ENCODE measurements at places on chromosomes 2 and 18.

DNA sequence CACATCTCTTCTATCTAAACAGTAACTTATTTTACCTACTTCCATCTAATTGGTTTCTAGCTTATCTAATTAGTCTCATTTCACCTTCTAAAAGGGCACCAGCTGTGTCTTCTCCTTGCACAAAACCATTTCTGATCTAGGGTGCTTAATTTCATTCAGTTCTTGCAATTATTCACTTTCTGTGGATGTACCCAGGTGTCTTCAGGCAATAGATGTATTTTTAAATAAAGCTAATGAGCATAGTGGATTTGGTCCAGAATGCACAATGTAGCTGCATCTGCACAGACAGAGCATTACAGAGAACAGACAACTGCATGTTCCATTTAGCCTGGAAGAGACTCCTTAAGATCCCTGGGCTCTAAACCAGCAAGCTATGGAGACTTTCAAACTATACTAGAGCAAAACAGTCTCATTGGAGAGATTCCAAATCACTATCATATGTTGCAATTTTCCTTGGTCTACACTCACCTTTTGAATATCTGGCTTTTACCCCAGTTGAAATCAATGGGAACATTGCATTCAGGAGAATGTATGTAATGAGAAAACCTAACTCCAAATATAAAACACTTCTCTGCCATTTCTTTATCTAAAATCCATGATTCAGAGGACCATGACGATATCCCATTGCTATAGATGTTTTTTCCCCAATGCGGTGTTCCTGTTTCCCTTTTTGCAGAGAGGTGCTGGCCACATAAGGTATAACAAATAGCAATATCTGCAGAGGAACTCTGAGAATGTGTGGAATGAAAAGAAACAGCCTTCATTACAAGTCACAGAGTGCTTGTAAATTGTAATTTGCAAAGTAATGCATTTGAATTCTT is 3.5 kb upstream of the RFX8 start:
- DNase-seq, result no peak

- DNase-seq, result no peak
These were observed 173.7 kb downstream of the CMPK2 start for GRCh38 chr2:6692056-6692455.

DNA sequence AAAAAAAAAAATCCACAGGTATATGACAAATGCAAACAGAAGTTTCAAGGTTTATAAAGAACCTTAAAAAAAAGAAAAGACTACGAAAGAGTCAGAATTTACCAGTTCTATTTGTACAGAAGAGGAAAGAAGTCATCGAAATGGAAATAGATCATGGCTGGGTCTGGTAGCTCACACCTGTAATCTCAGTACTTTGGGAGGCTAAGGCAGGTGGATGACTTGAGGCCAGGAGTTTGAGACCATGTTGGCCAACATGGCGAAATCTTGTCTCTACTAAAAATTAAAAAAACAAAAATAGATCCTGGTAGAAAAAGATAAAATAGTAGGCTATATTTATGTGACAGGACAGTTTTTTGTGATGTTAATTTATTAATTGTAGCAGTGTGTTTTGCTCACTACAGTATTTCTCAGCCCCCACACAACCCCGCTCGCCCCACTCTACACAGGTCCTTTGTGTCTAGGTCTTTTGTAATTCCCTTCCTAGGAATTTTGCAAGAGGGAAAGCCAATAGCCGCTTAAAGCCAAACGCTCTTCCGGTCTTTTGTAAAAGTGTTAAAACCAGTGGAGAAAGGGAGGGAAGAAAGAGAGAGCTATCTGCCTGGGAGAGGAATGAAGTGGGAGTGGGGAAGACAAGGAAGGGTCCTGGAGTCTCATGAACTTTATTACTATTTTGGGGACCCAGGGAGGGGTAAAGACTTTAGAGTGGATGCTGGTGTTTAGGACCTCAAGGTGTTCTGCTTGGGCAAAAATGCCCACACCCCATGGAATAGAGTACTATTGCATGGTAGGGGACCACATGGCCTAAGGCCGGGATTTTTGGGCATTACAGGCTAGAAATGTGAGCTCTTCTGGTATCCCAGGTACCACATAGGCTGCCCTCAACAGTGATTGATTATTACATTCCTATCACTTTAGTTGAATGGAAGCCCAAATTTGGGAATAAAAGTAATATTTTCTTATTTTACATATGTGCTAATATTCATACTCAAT is 59.4 kb upstream of the XPO1 start:
- DNase-seq, result no peak

DNA sequence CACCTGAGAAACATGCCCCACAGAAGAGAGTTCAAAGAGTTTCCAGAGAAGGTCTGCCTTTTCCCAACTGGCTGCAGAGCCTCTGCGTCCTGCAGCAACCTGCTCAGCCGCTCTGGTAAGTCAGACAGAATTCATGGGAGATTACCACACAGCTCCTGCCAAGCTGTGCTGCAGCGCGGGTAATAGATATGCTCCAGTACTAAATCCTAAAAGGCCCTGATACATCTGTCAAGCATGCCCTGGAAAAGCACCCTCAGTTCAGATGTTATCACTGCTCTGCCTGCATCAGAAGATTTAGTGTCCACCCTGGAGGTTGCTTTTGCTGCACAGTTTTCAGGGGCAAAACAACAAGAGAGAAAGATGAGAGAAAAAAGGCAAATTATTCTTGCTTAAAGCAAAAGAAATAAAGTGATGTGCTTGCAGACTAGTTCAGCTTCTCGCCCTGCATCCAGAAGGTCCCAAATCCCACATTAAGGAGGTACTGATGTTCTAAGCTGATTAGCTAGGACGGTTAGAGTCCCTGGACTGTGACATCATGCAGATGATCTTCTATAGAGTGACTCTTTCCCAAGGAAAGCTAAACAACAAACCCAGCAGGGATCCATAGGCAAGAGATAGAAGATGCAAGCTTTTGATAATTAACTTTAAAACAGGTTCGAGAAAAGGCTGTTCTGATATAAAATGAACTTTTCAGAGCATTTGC is 488.6 kb downstream of the BCL11A start:
- DNase-seq, result no peak

- DNase-seq, result no peak
These were observed 33.2 kb downstream of the SLC38A11 start for GRCh38 chr2:164922134-164922533.

- no peak for DNase-seq
These were observed 30.3 kb downstream of the MAIP1 start for GRCh38 chr2:199985625-199986207.

GRCh38 chr2:191691898-191692297 is 14.0 kb downstream of the NABP1 start:
- DNase-seq, result no peak

GRCh38 chr2:237919593-237919992 is 47.2 kb upstream of the UBE2F start:
- no peak for DNase-seq

GRCh38 chr2:160213511-160213910 is 13.4 kb upstream of the ITGB6 start:
- DNase-seq, result no peak

DNA sequence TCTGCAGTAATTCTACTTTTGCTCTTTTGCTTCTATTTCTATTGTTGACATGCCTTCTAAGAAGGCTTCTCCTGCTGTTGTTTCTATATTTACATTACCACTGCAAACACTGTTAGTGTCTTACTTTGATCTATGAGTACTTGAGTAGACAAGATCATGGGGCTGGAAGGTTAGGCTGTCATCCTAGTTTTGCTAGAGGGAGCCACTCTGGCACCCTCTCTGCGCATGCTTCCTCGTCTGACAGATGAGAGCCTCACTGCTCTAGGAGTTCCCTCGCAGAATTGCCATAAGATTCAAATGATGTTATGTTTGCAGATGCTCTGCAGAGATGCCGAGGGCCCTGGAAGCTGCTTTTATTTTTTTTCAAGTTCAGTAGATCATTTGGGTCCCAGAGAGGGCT is 185.6 kb downstream of the RNF144A start:
- no peak for DNase-seq

GRCh38 chr2:45176390-45176789 is 167.1 kb upstream of the SIX2 start:
- no peak for DNase-seq

- no peak for DNase-seq
These were observed 338.4 kb upstream of the SLC39A10 start for GRCh38 chr2:195318440-195319111.

- DNase-seq, result no peak
These were observed 33.6 kb upstream of the ACAA2 start for GRCh38 chr18:49846718-49847470.

GRCh38 chr2:180647221-180647620 is 333.2 kb upstream of the UBE2E3 start:
- DNase-seq, result no peak

DNA sequence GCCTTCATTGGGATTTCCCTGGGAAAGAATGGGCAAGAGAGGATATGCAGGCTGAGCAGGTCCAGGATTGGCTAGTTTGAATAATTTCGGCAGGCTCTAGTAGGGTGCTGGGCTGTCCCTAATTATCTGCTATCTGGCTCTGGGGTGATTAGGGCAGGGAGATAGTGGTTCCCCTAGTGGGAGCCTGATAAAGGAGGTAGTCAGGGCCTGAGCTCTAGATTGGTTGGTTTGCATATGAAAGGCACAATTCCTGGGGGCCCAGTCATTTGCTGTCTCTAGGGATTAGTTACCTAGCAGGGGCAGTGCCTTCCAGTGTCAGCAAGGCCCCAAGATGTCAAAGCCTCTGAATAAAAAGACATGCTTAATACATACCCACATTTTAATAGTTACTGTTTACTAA is 690.1 kb upstream of the KLHL29 start:
- DNase-seq, result no peak

GRCh38 chr2:39571111-39571731 is 94.5 kb upstream of the TMEM178A start:
- DNase-seq, result no peak

DNA sequence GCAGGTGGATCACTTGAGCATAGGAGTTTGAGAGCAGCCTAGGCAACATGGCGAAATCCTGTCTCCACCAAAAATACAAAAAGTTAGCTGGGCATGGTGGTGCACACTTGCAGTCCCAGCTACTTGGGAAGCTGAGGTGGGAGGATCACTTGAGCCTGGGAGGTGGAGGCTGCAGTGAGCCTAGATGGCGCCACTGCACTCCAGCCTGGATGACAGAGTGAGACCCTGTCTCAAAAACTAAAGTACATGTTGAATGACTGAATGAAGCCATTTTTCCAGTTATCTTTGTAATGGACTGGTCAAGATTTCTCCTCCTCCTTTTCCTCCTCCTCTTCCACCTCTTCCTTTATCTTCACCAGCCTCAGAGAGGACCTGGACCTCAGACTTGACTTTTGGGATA is 272.0 kb downstream of the SMAD2 start:
- no peak for DNase-seq

- no peak for DNase-seq
These were observed 207.1 kb upstream of the SLC8A1 start for GRCh38 chr2:40658941-40659340.

DNA sequence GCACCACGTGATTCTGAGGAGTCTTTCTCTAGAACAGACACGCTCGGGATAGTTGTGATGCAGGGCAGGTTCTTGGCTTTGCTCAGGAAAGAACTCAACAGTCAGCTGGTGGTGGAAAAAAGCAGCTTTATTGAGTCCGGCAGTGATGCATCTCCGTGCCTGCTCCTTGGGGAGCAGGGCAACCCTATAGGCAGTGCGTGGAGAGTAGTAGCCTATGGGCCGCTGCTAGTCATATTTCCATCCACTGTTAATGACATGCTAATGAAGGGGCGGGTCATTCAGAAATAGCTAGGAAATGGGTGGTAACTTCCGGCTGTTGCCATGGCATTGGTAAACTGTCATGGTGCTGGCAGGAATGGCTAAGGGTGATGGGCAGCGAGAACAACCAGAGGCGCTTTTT is 11.6 kb upstream of the ACKR3 start:
- no peak for DNase-seq

DNA sequence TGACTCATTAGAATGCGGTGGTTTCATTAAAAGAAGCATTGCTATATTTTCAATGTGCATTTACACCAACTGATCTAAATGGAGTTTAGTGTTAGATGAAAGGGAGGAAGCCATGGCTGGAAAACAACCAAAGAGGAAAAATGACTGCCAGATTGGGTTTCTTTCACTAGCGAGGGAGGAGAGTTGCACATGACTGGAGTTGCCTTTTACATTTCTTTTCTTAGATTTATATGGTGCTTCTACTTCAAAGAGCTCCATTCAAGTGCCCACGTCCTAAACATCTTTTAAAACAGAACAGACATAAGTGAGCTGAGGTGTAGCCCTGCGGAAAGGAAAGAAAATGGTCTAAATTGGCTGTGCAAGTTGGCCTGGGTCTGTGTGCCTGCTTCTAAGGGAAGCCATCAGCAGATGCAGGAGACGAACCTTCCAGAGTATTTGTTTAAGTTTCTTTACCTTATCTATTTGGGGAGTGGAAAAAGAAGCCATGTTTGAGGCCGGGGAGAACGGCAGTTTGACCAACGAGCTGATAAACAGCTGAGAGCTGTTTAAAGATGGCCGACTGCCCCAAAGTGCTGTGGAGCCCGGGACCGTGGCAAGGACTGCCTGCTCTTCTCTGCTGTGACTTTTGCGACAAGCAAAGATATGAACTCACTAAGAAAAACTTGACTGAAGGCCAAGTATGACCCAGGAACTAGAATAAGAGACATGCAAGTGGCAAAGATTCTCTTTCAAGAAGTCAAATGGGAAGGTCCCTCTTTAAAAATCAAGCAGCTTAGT is 327.0 kb downstream of the ZNF516 start:
- DNase-seq, result no peak

DNA sequence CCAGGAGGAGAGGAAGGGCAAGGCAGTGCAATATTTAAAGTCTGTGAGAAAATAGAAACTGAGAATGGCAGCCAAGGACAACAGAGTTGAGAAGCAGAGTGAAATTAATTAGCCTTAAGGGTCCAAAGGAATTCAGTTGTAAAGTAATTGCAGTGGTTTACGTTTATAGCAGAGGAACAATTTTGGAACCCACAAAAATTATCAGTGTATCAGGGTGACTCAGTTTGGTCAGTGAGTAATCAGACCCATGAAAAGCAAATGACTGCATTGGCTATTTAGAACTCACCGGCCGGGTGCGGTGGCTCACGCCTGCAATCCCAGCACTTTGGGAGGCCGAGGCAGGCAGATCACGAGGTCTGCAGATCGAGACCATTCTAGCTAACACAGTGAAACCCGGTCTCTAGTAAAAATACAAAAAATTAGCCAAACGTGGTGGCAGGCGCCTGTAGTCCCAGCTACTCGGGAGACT is 245.8 kb upstream of the SLC39A10 start:
- no peak for DNase-seq

GRCh38 chr2:27489118-27489497 is 435 bp downstream of the IFT172 start:
- DNase-seq, result no peak

DNA sequence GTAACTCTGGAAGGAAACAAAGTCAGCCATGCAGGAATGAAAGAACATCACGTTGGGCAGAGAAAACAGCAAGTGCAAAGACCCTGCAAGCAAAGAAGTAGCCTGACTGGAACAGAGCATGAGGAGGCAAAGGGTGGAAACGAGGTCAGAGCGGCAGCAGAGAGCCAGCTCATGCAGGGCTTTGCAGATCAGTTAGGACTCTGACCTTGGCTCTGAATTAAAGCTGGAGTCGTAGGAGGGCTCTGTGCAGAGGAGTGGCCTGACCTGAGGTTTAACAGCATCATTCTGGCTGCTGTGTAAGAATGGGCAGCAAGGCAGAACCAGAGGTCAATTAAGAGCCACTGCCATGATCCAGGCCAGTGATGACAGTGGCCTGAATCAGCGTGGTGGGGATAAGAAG is 220.7 kb downstream of the PRKCE start:
- DNase-seq, result no peak

Data from stimulated activated CD4-positive, alpha-beta T cell treated with anti-CD3 and anti-CD28 coated beads, Interleukin-1b, Interleukin-23, amount 100 ng/mL, for 1 hour (primary cell).